ENCODE measurements at places on chromosomes 11 and 22.

- no peak for DNase-seq
Measured at GRCh38 chr11:91220476-91221202, 997.8 kb upstream of the CHORDC1 start.

- no peak for DNase-seq
Measured at GRCh38 chr11:30889143-30889794, 303.1 kb upstream of the MPPED2 start.

DNA sequence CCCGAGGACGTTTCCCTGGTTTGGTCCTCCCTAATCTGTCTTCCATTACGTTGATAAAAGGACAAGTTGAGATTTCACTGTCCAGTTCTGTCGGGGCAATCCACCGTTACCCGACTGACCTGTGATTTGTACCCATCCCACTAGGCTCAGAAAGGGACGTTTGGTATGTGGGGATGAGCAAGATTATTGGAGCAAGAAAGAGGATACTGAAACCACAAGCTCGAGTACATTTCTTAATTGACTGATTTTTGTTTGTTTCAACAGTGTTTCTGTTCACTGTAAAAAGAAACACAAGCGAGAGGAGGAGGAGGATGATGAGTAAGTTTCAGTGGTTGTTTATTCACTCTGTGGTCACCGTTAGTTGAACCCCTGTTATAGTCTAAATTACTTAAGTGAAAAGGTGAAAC is 969 bp downstream of the CCDC117 start:
- no peak for DNase-seq

GRCh38 chr11:73350908-73351636 is 25.1 kb upstream of the RELT start:
- no peak for DNase-seq

- DNase-seq = no peak
Measured at GRCh38 chr11:130037058-130037457, 32.6 kb upstream of the APLP2 start.

GRCh38 chr11:75313513-75314272 is 37.8 kb downstream of the ARRB1 start:
- DNase-seq = no peak

DNA sequence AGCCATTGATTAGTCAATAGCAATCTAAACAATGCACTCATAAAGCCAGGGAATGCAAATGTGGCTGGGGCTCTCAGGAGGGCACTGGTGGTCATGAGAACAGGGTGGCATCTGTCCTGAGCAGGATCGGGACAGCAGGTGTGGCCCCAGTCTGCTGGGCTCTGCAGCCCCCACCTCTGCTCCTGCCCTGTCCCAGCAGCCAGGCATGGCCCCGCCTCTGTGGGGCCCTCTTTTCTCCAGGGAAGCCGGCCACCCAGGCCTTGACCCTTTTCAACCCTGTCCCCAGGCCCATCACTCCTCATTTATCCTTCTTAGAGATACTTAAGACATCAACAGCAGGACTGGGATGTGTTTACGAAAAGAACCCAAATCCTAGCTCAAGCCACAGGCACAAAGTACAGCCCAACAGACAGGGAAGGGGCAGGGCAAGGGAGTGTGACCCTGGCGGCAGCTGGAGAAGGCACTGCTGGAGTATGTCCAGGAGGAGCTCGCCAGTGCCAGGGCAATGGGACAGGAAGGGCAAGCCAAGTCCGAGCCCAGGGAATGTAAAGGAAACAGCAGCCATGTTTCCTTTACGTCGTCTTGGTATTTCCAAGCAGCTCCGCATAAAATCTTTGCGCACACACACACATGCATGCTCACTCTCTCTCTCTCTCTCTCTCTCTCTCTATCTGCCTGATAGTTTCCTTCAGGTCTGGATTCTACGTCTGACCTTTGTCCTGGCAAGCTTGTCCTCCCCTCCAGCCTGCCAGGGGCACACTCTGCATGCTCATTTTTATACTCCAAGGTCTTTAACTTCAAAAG is 59.9 kb downstream of the DGCR2 start:
- no peak for DNase-seq

DNA sequence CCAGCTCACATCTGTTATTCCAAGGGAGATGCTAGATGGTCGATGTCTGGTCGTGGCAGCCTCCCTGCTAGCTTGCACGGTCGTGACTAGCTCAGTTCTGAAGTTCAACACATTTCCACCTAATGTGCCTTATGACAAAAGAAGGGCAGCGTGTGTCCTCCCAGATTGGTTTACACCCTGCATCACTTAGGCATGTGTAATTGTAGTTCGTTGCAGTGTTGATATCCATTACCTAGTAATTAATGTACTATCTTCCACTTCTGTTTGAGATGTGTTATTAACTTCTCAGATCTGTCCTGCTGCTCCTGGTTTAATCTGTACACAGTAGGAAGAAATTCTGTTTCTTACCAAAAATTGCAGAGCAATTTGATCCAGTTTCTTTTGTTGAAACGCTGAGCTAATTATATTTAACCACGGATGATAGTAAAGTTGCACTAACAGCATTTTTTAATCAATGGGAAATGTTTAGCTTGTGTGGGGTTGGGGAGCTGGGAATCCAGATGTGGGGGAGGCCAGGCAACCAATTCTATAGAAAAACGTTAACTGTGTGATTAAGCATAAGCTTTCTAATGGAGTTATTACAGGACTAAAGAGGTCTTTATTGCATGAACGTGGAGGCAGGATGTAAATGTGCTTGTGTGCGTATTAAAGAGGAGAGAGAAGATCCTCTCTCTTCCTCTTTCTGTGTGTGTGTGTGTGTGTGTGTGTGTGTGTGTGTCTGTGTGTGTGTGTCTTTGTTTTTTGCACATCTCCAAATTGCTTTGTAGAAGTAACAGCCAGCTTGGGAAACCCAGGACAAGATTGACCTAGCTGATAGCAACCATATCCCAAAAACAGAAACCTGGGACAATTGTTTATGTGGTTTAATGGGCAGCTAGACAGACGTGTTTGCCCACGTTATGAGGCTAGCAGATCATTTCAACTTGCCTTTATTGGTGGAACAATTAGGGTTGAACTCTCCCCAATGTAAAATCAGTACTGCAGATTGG is 145.7 kb upstream of the TTC12 start:
- no peak for DNase-seq

DNA sequence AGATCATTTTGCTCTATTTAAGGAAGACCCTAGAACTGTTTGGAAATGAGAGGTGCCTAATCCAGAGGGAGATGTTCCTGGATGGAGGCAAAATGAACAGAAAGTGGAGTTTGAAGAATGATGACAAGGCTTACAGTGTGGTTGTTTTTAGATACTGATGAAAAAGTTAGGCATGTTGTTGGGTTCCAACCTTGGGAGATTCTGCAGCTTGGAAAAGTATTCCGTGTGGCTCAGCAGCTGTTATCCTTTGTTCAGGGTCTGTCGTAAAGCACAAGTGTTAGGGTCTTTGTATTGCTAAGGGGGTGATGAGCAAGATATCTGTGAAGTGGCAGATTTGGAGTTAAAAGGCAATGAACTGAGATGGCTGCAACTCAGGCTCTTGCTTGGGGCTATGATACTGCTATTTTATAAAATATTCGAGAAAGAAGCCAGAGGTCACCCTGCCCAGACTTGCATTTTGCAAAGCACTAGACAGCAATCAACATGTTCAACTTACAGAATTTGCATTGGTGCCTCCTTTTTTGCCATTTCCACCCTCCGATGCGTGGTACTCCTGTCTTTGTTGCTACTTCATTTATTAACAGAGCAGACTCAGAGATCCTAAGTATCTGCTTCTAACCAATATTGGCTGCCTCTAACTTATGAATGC is 45.3 kb upstream of the POGLUT3 start:
- DNase-seq = no peak

- no peak for DNase-seq
Measured at GRCh38 chr11:47917599-47918369, 62.6 kb upstream of the PTPRJ start.

DNA sequence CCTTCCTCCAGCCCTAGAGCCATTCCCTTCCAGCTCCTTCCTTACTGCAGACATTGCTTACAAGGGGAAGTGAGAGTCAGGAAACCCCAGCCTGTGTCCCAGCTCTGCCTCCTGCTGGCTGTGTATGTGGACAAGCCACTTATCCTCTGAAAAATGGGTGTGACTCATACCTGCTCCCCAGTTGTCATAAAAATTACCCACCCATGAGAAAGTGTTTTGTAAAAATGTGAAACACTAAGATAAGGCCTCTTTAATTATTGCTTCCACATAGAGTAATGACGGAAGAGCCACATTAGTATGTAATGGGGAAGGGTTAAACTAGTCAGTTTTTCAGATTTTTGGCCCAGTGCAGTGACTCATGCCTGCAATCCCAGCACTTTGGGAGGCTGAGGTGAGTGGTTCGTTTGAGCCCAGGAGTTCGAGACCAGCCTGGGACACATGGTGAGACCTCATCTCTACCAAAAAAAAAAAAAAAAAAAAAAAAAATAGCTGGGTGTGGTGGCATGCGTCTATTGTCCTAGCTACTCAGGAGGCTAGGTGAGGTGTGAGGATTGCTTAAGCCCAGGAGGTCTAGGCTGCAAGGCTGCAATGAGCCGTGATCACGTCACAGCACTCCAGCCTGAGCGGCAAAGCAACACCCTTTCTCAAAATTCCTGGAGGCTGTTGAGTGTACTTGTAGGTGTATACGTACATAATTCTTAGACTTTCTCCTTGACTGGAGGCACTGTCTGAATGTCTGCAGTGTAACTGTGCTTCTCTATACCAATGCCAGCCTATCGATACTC is 84.9 kb downstream of the CTTN start:
- DNase-seq = no peak

DNA sequence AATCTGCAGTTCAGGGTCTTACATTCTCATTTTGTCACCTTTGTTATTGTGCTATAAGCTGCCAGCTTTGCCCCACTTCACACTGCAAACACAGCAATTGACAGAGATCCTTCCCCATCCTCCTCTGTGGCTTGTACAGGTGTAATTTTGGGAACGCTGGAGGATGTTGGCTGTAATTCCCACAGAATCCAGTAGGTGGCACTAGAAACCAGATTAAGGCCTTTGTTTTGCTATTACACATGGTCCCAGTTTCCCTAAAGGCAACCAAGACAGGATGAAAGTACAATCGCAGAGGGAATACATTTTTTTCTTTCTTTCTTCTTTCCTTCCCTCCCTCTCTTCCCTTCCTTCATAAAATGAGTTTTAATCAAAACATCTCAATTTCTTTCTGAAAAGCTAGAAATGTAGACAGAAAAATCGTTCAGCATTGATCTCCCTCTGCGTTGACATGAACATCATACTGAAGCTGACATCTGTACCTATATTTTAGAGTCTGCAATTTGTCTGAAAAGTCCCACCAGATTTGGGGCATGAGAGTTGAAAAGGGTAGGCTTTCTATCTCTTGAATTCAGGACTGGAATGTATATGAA is 21.3 kb upstream of the NELL1 start:
- no peak for DNase-seq

DNA sequence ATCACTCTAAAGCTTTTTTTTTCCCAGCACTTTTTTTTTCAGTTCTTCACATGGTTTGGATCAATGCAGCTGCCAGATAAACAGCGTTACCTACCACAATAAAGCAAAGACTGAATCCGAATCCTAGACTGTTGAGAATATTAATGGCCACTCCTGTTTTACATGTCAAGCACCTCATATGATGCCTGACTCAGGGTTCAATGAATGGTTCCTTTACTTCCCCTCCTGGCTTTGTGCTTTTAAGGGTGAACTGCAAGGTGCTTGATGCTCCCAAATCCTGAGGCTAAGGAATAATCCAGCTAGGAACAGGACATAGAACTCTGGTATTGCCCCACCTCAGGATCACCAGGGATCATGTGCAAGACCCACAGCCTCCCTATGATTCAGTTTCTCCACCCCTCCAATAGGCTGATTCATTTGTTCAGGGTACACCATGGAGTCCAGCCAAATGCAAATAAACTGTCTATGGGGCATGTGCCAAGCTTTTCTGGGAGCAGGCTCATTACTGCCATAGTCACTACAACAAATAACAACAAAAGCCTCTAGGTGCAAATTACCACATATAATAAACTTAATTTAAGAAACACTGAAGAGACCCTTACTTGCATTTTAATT is 104.3 kb downstream of the GAB2 start:
- DNase-seq = no peak

- no peak for DNase-seq
Measured at GRCh38 chr22:28332410-28332809, 347.2 kb downstream of the TTC28 start.

DNA sequence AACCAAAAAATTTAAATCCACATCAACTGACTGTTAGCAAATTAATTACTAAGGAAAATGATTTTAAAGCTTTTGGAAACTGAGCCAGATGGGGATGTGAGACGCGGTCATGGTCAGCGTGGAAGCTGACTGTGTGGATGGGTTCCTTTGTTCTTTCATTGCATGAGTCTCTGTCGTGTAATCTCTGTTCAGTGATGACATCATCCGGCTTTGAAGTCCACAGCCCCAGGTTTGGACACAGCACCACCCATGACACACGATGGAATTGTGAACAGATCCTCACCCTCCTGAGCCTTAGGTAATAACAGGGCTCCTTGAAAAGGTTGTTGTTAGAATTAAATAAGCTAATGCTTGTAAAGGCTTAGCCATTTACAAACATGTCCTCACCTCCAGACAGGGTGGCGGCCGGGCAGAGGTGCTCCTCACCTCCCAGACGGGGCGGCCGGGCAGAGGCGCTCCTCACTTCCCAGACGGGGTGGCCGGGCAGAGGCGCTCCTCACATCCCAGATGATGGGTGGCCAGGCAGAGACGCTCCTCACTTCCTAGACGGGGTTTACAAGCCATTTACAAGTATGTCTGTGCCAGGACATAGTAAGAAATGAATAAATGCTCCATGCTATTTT is 677.3 kb downstream of the TBC1D22A start:
- DNase-seq = no peak

DNA sequence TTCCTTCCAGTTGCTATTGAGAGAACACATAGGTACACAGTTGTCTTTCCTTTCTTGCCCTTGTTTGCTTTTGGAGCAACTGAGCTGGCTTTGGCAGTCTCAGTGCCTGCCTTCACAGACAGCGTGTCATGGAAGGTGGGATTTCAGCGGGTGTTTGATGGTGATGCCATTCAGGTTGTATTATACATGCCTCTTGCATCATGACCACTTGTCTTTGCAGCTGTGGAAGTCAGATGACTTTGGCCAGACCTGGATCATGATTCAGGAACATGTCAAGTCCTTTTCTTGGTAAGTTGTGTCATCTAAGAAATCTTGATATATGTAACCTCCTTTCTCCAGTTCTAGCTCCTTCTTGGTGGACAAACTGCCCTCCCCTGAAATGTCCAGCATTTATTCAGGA is 37.1 kb upstream of the SORL1-AS1 start:
- DNase-seq = no peak

- DNase-seq = no peak
Measured at GRCh38 chr11:10428453-10428852, 26.6 kb upstream of the AMPD3 start.

GRCh38 chr11:27678242-27678641 is 22.0 kb downstream of the BDNF start:
- no peak for DNase-seq

- DNase-seq = no peak
Measured at GRCh38 chr22:21996175-21996720, 13.7 kb upstream of the TOP3B start.

- DNase-seq = no peak
Measured at GRCh38 chr11:789943-790342, at the start of gene CEND1. TSS of gene CEND1 (minus strand) at chr11:790090. CDS start at chr11:788576, 1,514 bp downstream.

GRCh38 chr22:26825960-26826935 is 168.9 kb downstream of the MIAT start:
- no peak for DNase-seq

GRCh38 chr11:76263166-76263565 is 56.9 kb upstream of the WNT11 start:
- no peak for DNase-seq

Measured in activated naive CD4-positive, alpha-beta T cell (primary cell).